Stimulated activated CD8-positive, alpha-beta memory T cell treated with anti-CD3 and anti-CD28 coated beads, Interleukin-4, amount 100 ng/mL, for 4 hours (primary cell): ENCODE measurements at places on chromosomes 11 and 22.

DNA sequence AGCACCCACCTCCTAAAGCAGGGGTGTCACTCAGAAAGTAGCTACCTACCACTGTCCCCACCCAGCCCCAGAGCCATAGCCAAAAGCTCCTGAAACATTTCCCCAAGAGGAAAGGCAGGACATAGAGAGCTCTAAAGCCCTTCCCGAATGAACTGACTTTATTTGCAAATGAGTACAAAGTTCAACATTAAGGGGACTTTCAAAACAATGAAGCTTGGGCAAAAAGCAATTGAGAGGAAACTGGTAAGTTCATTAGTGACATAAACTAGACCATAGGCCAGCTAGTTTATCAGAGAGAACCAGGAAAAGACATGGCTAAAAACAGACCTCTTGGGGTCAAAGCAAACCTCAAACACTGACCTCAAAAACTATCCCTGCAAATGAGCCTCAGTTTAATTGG, 72.7 kb downstream of the IGLL5 start:
- no peak for DNase-seq

DNA sequence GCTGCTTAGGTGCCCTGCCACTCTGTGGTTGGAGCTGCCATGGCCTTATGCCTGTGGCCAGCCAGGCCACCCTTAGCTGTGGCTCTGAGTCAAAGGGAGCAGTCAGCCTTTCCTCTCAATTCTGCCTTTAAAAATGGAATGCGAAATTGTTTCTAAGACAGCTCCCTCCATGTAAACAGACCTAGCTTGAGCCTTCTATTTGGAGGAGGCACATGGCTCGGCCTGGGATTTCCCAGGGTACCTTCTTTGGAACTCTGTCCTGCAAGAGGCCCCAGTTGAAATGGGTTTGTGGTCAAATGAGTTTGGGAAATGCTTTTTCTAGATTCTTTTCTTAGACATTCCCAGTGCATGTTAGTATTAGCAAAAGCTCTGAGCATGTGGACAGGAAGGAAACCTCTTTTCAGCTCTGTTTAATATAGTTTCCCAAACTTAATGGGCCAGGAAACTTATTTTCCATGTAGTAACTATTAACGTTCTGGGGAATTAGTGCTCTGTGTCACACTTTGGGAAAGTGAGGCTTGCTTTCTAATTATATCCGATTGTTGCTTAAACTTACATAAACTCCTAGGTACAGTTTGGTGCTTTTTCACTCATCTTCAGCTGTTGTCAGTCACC, 7.8 kb downstream of the PHOX2A start:
- no peak for DNase-seq

DNA sequence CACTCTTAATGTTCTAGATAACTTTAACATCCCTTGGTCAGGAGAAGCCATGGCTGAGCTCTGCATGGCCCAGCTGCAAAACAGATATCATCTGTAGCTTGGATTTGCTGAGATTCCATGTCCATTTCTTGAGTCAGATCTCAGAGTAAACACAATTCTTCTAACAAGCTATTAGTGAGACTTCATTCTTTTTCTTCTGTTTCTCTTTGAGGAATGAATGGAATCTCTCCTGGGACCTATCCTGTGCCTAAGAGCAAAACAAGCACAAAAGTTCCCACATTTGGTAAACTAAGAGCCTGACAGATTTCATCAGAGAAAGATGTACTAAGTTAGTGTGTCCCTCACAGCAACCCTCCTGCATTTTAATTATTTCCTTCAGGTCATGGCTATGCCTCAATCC, 142.8 kb downstream of the MAML2 start:
- DNase-seq, result no peak

- DNase-seq, result no peak
Measured at GRCh38 chr11:68194675-68195294, 18.3 kb downstream of the KMT5B start.

DNA sequence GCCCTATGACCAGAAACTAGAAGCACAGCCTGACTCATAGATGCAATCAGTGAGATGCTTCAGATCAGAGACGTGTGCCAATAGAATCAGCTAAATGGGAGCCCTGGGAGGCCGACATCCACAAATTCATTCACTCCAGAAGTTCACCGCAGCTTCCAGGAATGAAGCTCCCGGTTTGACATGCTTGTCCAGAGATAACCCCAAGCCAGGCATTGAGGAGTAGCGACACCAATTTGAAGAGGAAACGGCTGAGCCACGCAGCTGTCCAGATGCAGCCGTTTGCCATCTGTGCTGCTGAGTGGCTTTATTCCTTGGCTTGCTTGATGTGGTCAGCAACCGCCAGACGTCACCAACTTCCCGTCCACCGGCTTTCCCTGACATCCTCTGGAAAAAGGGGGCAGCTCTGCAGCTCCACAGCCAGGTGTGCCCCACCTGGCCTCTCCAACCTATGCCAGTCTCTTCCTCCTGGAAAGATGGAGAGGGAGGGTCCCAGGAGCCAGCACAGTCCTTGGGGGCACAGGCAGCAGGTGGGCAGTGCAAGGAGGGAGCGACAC, 123.9 kb upstream of the OPCML start:
- no peak for DNase-seq

- peak; percentile 32 for DNase-seq
Measured at GRCh38 chr11:77091146-77091940, 11.3 kb upstream of the OMP start.

GRCh38 chr22:20175597-20175900, 24.7 kb upstream of the CCDC188 start:
- no peak for DNase-seq

- no peak for DNase-seq
Measured at GRCh38 chr11:33500332-33500731, 200.3 kb downstream of the C11orf91 start.

DNA sequence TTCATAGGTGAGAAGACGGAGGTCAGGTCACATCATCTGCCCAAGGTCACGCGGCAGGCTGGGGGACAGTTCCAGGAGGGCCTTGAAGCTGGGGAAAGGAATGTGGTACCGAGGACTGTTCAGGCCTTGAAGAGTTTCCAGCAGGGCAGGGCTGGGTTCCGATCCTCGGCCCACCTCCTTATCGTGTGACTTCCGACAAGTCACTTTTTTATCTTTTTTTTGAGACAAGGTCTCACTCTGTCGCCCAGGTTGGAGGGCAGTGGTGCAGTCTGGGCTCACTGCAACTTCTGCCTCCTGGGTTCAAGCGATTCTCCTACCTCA, 623 bp downstream of the NDUFS8 start:
- DNase-seq, result no peak

- no peak for DNase-seq
Measured at GRCh38 chr11:19394525-19395016, 153.8 kb upstream of the E2F8 start.

GRCh38 chr11:12187399-12187798, 77.0 kb downstream of the MICAL2 start:
- DNase-seq, result no peak

- DNase-seq, result no peak
Measured at GRCh38 chr11:23490557-23491235, 630.4 kb upstream of the CCDC179 start.

DNA sequence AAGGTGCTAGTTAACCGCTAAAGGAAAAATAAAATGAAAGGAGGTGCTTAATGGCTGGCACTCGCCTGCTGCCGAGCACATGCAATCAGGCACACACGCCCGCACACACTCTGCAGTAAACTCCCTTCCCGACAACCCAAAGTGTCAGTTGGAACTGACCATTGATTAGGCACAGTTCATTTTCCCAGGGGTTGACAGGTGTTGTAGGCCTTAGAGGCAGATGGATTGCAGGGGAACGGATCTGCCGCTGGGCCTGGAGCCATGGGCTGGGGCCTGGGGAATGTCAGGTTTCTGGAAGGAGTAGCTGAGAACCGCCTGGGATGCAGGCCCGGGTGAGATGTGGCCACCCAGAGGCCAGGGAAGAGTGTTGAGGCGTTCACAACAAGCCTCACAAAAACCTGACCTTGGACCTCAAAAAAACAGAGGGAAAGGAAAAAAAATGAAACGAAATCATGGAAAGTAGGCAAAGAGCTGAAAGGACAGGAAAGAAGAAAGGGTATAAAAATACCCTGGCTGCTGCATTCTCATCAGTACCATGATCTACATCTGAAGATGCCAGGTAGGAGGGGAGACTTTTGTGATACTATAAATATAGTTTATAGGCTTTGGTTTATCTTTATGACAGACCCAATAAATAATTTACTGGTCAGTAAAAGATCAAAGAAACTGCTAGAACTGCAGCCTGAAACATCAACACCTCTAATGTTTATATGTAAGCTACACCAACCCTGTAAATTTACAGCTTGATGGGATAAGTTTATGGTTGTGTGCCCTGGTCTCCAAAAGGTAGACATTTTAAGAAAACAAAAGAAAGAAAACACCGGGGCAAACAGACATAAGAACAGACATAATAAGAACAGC, 313.4 kb downstream of the BUD13 start:
- no peak for DNase-seq

- DNase-seq, result no peak
Measured at GRCh38 chr11:606245-606644, 9.5 kb downstream of the IRF7 start.

- DNase-seq, result no peak
Measured at GRCh38 chr22:45270095-45271020, 14.4 kb upstream of the UPK3A start.

DNA sequence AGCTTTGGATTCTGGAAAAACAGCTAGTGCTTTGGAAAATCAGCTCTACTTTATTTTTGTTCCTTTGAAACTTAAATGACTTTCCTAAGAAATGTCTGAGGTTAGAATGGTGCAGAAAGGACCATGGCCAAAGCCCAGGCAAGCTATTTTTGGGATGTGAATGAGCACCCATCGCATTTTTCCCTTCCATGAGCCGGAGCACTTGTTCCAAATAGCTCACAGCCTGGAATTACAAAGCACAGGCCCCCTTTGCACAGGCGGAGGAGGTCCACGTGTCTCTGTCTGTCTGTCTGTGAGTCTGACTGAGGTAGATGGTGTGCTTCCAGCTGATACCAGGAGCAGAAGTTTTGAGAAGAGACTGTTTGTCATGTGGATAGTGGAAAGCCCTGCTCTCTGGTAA, 50.7 kb downstream of the MICAL2 start:
- DNase-seq, result no peak

DNA sequence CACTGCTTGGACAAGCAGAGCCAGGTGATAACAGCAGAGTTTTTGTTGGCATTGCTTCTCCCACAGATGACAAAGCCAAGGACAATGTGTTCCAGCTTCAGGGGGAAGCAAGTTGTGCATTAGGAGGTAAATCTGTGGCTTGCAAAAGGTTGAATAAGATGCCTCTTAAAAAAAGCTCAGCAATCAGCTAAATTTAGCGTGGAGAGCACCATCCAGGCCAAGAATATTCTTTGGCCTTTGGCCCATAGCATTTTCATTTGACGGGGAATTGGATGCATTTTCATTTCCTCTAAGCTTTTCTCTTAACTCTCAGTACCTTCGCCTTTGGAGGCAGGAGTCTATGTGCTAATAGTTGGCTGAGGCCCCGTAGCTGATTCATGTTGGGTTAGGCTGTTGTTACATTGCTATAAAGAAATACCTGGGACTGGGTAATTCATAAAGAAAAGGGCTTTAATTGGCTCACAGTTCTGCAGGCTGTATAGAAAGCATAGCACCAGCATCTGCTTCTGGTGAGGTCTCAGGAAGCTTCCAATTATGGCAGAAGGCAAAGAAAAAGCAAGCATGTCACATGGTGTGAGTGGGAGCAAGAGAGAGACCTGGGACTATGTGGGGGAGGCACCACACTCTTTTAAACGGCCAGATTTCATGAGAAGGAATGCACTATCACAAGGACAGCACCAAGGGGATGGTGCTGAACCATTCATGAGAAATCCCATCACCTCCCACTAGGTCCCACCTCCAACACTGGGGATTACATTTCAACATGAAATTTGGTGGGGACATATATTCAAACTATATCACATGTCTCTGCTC, 350.1 kb upstream of the C11orf87 start:
- no peak for DNase-seq

DNA sequence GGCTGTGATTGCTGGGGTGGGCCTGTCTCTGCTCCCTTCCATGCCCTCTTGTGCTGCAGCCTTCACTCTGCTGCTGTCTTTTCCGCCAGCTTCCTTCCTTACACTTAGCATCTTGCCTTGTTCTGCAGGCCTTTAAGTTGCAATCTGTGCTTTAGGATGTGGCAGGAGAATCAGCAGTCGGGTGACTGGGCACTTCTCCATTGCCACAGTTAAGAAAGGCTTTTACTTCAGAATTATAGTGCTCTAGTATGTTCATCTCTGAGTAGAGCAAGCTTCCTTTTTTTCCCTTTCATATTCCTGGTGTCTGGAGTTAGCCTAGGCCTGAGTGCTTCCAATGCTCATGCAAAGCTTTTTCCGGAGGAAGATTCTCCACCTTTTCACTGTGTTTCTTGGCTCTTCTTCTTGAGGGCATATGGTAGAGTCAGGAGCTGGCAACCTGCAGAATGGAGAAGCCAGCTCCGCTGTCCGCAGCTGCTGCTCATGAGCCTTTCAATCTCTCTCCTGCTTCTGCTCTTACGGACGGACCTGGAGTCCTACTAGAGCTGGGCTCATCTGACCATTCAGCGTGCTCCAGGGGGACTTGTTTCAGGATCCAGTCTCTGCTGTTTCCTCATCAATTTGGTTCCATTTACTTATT, 20.2 kb downstream of the PPP6R2 start:
- no peak for DNase-seq

GRCh38 chr11:27886857-27887256, 186.6 kb upstream of the BDNF start:
- no peak for DNase-seq

DNA sequence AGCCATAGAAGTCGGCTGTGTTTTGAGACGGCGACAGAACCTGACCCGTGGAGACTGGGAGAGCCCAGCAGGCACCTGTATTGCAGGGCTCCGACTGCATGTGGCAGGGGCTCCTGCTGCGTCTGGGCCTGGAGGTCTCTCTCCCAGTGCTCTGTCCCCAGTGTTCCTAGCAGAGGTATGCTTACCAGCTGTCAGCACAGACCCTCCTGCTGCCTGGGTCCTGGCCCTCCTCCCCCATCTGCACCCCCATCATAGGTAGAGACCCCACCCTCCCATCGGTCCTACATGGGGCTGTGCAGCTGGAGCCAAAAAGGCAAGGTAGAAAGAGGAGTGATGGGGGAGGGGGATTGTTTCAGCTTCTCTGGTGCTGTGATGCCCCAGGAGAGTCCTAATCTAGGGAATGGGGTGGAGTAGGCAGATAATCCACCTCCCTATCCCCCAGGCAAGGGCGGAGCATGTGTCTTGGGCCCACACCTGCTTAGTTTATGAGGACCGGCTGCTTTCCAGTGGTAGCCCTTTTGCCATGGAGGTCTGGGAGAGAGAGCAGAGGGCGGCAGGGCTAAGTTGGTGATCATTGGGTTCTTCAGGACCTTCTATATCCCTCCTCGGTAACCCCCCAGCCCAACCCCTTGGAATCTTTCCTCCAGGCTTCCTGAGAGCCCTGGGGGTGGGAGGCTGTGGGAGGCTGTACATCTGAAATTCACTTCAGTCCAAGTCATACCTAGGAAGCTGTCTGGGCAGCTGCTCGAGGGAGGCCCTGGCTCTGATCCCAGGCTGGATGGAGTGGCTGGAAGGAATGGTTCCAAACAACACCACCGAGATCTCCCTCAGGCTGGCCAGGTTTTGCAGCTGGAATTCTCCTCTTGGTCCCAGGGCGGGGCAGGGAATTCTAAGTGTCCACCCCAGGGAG, 5.3 kb downstream of the SLC7A4 start:
- DNase-seq, result no peak

GRCh38 chr11:1632053-1632714, 2.6 kb downstream of the KRTAP5-5 start:
- DNase-seq, result no peak

GRCh38 chr11:21806947-21807346, 385.9 kb upstream of the ANO5 start:
- DNase-seq, result no peak
